Endothelial cell (in vitro differentiated cells): ENCODE measurements at places on chromosomes 3 and 15.
A peak's percentile ranks its signal among the peaks of the same experiment; 100 is the strongest.

- no peak for DNase-seq
These were observed 20.5 kb downstream of the MRPS11 start for GRCh38 chr15:88487796-88488523.

DNA sequence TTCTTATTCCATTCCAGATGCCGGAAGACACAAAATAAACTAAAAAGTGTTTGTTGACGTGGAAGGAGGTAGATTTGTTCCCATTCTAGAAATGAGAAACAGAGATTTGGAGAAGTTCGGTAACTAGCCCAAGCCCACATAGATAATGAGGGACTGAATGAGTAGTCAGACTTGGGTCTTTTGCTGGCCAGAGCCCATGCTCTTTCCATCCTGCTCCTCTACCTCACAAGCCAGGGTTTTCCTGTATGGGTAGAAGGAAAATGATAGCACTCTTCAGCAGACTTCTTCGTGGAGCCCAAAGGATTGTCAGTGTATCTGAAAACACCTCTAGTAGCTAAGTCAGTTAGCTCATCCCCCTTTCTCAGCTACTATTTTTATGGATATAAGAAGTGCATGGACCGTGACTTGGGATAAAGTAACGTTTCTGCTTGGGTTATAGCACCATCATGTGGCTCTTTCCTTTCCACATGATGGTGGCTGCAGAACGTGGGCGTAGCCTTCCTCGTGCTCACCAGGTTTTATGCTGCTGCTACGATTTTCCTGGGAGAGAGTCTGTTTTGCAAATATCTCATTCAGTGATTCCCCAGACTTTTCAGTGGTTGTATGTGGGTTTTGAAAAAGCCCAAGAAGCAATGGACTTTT is 84.6 kb downstream of the DGKG start:
- DNase-seq = peak; percentile 23

DNA sequence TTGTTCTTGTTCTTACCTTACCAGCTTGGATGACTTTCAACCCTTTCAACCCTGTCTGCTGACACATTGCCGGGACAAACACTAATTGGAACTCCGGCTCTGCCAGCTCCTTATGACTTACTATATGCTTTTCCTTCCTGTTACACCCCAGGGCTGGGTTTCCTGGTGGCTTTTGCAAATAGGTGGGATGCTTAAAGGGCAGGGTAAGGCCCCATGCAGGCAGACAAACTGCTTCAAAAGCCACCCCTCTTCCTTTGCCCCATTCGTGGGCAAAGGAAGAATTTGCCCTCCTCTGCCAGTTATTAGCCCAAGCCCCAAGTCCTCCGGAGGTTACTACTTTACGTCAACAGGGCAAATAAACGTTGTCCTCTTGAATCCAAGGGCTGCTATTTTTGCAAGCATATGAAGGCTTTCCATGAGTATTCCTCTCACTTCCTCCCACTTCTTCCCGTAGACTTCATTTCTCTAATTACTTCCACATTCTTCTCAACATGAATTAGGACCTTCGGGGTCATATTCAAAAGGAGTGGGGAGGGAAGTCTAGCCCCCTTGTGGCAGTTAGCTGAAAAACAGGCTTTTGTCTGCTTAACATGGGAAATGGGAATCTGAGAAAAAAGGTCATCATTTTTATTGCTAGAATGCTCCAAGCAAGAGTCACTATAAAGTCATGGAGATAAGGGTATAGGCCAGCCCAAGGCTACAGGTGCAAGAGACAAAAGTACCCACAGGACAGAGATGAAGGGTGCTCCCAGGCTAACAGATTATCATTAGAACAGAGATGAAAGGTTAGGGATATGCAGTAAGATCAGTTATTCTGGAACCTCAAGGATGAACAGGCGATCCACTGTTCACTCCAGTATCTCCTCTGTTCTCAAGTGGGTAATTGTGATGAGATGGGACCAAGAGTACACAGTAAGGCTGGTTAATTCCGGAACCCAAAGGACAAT is 56.3 kb upstream of the FSTL1 start:
- peak; percentile 35 for DNase-seq

GRCh38 chr3:56940321-56940720 is 120.1 kb upstream of the SPATA12 start:
- no peak for DNase-seq

- DNase-seq = no peak
These were observed 52.2 kb downstream of the GPR160 start for GRCh38 chr3:170089862-170090600.
